ENCODE measurements at places on chromosomes 7 and 10. TPM values are rescaled to one million over a fixed set of nuclear protein-coding genes. Genes with fewer than 3 reads are reported as not detected.

DNA sequence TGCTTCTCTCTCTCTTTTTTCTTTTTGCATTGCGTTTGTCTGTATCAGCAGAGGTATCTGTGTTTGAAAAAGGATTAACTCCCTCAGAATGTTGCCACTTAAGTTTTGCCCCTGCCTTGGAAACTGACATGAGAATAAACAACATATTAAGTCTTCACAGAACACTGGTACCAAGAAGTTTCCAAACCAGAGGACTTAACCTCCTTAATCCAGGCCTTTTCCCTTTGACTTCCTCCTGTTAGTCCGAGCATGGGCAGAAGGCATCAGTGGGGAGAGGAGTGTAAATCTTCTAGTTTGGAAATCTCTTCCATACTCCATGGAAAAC lies 681.4 kb downstream of the LRMDA start:
- no peak for DNase-seq

STOX1 gene
- 0.80 TPM for total RNA-seq

HABP2 gene
- not detected for total RNA-seq

MYO3A gene
- 1.7 TPM for total RNA-seq

DNA sequence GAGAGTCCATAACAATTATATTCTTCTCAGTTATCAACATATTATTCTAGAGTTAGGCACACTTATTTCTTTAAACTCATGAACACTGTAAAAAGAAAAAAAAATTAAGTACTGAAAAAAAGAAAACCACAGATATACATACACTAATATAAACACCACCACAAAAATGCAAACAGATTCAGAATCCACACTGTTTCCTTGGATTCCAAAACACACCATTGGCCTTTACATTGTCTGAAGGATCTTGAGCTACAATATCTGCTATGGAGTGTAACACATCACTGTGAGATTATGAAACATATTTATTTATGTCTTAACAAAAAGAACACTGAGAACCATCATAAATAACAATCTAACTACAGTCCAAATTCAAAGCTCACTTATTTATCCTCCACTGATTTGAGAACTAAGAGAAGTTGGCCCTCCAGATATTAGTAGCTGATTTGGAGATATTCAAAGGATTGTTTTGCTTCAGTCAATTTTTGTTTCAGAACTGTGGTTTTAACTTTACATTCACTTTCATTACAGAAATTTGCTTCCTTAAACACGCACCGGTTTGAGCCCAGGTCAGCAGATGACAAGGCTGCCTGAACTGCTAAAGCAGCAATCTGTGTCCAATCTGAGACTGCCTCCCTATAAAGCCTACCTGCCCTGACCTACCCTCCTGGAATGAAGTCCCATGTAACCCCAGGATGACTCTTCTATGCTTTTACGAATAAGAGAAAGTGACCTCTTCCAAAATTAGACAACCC lies 47.0 kb upstream of the CDK1 start:
- DNase-seq, result no peak

GRCh38 chr10:2631557-2632205 lies 435.7 kb upstream of the PFKP start:
- no peak for DNase-seq

- DNase-seq, result no peak
Observed at GRCh38 chr7:120233338-120233737, 39.6 kb upstream of the KCND2 start.
